Muscle of leg (tissue), 16 donors: ENCODE measurements at places on chromosomes 11 and 22. TPM values are rescaled to one million over a fixed set of nuclear protein-coding genes. Genes with fewer than 3 reads are reported as not detected.

The DNAJC24 gene
- 18.1 TPM for polyA plus RNA-seq

The OR8I2 gene
- not detected for polyA plus RNA-seq

The CABP4 gene
- 0.55 TPM for polyA plus RNA-seq

DNA sequence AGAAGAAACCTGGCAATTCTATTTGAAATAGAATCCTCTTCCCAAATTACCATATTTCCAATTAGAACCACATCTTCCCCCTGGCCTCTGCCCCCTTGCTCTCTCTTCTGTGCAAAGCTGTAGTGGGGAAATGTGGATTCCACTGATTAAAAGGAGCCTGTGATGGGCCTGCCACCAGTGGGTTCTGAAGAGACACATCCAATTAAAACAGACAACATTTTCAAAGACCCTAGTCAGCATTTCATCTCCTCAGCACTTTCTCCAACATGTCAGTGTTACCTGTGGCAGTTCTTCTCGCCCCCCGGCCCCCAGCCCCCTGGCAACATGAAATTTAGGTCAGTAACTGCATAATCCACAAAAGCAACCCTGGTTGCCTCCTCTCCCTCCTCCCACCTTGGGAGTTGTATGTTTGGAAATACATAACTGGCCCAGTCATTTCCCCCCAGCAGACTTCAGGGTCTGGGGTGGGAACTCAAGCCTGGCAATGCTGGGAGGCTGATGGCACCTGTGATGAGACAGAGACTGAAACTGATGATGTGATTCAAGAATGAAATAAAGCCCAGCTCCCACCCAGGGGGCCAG is 99.9 kb upstream of the AMOTL1 start:
- DNase-seq, result no peak

The NRXN2 gene
- 34.1 TPM for polyA plus RNA-seq

The OR4C45 gene
- polyA plus RNA-seq, result not detected

DNA sequence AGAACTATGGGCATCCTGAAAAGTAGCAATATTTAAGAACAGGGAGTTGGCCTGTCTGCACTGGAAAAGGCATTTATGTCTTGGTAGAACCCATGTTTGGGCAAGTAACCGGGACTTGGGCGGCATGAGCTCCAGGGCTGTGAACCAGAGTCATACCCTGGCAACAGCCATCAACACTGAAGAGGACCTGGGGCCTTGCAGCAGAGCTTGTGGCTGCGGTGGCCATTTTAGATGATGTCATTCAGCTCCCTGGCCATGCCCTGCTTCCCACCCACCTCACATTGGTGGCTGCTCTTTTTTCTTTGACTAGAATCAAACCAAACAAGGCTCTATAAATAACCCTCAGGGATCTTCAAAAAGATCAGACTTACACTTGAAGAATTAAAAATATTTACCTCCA is 26.6 kb downstream of the EHF start:
- no peak for DNase-seq

DNA sequence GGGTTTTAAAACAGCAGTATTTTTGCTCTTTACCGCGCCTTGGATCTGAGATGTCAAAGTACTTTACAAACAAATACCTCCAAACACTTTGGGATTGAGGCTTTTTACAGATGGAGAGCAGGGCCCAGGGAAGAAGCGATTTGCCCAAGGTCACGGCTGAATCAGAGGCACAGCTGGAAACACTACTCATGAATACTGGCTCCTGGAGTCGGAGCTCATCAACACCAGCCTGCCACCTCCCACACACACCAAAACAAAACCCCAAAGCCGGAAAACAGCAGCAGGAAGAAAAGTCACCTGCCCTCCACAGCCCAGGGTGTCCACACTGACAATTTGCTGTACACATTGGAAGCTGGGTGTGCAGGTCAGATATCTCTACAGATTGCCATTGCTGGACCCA is 339.4 kb downstream of the CADM1 start:
- no peak for DNase-seq

The OR2D2 gene
- not detected for polyA plus RNA-seq

DNA sequence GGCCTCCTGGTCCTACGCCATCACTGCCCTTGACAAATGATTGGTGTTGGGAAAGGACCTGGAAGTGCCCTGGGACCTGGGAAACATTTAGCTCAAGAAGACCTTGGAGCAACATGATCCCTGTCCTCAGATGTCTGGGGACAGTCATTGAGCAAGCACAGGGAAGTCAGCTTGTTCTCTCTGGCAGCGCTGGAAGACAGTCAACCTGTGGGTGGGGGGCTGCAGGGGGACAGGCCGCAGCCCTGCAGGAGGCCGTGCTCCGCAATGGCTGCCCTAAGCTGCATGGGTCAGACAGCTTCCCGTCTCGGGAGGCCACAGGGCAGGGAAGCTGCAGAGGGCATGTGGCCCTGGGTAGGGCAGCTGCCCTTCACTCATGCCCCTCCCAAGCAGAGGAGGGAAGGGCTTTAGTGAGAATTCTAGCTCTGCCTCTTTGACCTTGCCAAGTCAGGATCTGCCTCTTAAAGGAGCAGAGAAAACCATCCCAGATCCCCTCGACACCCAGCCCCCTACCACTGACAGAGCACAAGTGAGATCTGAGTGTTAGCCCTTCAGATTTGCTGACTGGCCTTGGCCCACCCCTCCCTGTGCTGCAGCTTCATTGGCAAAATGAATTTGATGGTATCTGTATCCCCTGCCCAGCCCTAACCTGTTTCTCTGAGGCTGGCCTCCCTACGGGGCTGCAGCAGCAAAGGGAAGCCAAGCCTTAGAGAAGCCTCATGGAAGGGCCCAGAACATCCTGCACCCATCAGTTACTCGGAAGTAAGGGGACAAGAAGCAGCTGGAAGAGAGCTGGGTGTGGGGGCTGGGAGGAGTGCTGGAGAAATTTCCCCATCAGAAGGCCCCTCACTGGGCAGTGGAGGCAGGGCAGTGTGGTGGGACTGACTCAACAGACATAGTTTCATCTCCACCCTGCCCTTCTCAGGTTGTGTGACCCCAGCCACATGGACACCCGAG is 6.2 kb upstream of the SREBF2 start:
- DNase-seq, result no peak
